Activated CD4-positive, alpha-beta T cell treated with anti-CD3 and anti-CD28 coated beads for 48 hours (primary cell): ENCODE measurements at places on chromosomes 11 and 22.

- no peak for DNase-seq
Observed at GRCh38 chr11:35721651-35722282, 59.2 kb downstream of the TRIM44 start.

GRCh38 chr11:11620173-11620920 lies 1.5 kb downstream of the GALNT18 start:
- DNase-seq, result peak; percentile 8

DNA sequence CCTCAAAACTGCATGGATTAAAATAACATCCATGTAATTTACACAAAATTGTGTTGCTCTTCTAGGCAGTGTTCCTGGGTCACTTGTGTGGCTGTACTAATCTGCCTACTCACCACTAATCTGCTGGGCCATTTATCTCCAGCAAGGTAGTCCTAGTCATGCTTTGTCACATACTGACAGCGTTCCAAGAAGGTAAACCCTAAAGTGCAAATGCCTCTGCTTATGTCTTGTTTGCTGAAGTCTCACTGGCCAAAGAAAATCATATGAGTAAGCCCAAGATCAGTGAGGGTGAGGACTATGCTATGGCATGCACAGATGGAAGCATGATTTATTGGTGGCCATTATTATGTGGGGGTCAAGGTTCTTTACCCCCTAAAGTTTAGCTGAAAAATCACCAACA lies 630.2 kb upstream of the LUZP2 start:
- DNase-seq, result no peak

GRCh38 chr22:20573833-20574615 lies 66.6 kb downstream of the MED15 start:
- DNase-seq, result no peak

DNA sequence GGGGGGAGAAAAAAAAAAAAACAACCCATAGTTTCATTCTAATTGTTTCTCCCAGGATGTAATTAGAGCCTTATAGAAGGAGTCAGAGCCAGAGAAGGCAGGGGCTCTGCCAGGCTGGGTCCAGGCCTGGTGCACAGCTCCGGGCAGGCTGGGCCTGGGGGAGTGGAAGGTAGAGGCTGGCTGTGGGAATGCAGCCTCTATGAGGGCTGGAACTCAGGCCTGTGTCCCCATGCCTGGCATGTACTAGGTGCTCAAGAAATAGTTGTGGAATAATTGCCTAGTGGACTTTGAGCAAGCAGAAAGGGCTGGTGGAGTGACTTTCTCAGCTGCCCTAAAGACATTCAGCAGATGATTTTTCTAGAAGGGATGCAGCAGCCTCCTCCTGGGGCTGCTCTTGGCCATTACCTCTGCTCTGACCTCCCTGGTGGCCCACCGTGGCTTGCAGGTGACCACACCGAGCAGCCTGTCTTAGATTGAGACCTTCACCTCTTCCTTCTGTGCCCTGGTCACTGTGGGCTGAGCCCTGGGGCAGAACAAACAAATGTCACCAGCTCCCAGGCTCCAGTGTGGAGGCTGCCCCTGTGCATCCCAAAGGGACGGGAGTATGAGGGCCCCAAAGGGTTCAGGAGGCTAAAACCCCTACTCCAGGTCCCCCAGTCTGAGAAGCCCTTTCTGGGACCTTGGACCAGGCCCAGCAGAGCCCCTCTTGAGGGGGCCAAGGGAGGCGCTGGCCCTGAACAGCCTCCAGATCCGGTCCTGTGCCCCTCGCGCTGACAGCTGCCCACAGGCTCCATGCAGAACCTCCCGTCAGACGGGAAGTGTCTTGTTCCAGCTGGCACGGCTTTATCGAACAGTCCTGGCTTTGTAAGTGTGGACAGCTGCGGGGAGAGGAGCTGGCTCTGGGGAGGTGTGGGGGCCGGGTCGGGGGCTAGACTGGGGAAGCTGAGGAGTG lies 18.8 kb downstream of the MYEOV start:
- DNase-seq, result no peak

DNA sequence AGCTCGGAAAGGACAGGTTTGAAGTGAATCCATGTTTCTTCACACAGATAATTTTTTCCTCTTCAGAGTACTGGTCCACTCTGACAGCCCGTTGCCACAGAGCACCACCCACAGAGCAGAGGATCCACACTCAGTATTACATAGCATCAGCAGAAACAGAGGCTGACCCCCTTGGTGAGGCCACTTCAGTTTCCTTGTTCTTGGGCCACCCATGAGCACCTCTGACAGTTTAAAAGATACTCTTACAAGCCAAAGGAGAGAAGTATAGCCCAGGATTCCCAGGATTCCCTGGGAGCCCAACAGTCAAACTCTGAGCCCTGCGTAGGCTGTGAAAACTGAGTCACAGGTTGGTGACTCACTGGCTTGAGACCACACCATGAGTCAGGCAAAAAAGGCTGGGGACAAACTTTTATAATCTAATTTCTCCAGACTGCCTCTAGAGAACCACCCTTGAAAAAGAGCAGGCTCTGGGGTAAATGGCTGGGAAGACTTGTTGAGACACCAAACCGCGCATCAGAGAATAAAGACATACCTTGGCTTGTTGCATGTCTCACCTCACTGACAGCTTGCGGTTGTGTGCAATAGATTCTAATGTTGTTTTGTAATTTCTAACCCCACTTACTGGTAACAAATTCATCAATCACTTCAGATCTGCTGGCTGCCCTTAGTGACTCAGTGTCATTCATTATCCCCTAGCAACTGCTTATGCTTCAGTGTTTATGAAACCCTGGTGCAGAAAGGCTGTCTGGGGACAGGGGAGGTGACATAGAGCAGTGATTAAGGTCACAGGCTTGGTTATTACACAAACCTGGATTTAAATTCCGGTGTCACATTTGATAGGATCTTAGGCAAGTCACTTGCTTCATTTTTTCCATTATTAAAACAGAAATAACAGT lies 56.9 kb upstream of the PRSS23 start:
- DNase-seq, result peak; percentile 74

DNA sequence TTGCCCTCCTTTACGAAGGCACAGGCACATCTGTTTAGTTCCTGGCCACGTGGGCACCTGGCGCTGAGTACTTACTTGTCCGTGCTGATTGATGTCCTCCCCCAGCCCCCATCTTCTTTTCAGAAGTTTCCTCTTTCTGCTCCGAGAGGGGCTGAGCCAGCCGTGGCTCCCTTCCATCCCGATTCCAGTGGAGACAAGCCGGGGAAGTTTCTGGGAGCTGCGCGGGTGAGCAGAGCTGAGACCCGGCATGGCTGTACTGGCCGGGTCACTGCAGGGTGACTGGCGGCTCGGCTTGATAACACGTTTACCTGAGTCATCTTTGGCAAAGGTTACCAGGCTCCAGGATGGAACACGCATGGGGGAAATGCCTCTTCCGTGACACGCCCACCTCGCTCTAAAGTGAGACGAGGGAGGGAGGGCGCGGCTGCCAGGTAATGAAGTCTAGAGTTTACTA lies 45.4 kb upstream of the ATXN10 start:
- DNase-seq, result no peak

- no peak for DNase-seq
Observed at GRCh38 chr11:27535103-27535502, 28.5 kb upstream of the LIN7C start.

- DNase-seq, result peak; percentile 59
Observed at GRCh38 chr11:72224564-72225410, at the start of gene INPPL1. TSS of gene INPPL1 (plus strand) at chr11:72224767. CDS start at chr11:72224985, 218 bp downstream.

DNA sequence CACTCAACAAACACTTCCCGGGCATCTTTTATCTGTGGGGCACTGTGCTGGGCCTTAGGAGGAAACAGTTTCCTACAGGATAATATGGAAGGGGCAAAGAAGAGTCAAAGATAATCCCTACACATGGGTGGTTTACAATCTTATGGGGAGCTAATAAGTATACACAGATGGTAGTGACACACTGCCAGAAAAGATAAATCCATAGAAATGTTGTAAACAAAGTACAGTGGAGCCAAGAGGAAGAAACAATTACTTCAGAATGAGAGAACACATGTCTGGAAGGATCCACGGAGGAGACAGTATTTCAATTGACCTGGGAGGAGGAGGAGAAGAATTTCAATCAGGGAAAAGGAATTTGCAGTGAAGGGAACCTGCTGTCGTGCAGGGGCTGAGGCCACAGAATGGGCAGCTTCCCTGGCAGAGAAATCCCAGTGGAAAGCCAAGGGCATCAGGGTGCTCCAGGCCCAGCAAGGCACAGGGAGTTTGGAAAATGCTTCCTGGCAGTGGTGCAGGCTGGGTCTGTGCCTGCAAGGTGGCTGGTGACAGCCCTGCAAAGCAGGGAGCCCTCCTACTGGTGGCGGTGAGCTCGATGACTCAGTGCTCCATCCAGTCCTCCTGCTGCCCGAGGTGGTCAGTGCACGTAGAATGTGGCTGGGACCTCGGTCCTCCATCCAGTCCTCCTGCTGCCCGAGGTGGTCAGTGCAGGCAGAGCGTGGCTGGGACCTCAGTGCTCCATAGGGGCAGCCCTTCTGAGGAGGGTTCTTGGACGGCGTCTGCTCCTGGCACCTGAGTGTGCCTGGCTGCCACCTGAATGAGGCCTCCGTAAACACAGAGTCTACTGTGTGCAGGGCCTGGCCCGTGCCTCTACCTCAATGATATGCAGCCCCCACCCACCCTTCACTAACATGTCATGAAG lies 444.3 kb upstream of the B3GAT1 start:
- no peak for DNase-seq

- peak; percentile 73 for DNase-seq
Observed at GRCh38 chr11:8092587-8093424, 11.8 kb downstream of the TUB start.

GRCh38 chr11:74473382-74474173 lies 6.2 kb upstream of the KCNE3 start:
- no peak for DNase-seq

- peak; percentile 68 for DNase-seq
Observed at GRCh38 chr11:75673977-75674582, 5.2 kb upstream of the MAP6 start.

- DNase-seq, result peak; percentile 28
Observed at GRCh38 chr11:44565953-44566949, 788 bp downstream of the CD82 start.

DNA sequence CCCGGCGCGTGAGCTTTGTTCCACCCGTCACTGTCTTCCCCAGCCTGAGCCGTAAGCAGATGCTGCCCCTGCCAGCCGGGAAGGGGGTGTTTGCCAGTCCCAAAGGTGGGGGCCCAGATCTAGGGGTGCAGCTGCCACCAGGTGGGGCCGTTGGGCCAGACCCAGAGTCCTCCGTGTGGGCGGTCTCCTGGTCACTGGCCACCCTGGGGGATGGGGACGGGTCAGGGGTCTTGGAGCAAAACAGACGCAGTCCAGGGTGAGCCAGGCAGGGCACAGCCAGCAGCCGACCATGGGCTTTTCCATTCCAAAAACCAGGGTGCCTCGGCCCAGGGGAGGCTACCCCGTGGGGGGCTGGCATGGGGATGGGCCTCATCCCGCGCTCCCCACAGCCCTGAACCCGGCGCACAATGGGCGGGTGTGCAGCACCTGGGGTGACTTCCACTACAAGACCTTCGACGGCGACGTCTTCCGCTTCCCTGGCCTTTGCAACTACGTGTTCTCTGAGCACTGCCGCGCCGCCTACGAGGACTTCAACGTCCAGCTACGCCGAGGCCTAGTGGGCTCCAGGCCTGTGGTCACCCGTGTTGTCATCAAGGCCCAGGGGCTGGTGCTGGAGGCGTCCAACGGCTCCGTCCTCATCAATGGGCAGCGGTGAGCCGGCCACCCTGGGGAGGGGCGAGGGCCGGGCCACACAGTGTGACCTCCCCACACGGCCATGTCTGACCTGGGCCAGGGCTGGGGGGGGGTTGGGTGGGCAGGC lies 3.5 kb downstream of the MUC5B start:
- no peak for DNase-seq

DNA sequence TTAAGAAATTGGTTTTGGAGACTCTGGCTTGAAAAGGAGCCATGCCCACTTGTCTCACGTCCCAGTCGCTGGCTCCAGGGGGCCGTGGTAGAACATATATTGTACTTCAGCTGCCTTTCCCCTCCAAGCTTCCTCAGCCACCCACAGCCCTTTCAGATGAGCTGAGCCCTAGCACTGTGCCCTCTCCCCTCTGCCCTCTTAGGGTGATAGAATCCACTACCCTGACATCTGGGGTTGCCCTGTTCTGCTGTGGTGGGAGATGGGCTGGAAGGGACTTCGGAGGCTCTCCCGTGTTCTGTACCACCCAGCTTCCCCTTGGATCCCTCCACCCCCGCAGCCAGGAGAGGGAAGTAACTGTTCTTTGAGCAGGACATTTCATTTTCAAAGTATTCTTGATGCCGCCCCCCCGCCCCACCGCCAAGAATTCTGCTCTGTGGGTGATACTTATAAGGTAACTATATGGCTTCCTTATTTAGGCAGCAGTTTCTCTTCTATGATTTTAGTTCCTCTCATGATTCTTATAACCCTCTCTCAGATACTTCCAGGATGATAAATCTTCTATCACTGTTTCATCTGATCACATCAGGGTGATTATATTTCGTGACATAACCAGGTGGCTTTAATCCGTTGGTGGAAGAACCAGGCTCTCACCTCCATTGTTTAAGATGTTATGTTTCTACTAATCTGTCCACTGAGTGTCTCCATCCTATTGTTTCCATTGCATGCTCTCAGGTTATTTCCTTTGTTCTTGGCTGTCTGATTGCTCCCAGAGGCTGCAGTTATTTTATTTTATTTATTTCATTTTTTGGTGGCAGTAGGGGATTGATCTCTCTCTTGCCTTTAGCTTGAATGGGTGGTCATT lies 24.1 kb downstream of the ZBTB16 start:
- no peak for DNase-seq

GRCh38 chr11:14898355-14898754 lies 6.3 kb upstream of the CYP2R1 start:
- no peak for DNase-seq

DNA sequence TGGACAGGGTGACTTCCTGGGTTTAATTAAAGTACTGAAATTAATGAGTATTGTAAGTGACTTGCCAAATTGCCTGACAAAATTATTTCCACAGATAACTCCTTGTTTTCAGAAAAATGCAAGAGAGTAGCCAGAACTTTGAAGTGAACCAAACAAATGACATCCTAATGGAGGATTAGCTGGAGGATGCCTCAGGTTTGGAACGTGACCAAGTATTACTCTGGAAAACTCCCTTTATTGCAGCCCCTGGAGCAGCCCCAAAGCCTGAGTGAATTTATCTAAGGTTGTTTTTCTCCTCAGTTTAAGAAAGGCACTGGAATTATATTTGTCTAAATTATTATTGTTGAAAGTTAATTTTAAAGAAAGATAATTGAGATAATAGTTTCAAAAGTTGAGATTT lies 343.6 kb upstream of the MTNR1B start:
- no peak for DNase-seq

DNA sequence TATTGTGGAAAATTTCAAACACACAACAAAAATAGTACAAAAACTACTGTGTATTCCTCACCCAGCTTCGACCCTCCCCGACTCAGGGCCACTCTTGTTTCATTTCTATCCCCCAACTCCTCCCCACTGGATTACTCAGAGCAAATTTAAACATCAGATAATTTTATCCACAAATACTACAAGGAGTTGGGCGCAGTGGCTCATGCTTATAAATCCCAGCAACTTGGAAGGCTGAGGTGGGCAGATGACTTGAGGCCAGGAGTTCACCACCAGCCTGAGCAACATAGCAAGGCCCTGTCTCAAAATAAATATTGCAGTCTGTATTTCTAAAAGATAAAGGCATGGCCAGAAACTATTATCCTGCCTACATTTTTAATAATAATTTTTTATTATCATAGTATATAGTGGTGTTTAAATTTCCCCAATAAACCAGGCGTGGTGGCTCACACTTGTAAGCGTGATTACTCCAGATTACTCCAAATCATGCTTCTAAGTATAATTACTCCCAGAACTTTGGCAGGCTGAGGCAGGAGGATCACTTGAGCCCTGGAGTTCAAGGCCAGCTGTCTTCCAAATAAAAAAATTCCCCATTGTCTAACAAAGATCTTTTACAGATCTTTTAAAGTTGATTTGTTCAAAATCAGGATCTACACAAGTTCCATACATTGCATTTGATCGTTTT lies 39.8 kb downstream of the LRRC32 start:
- no peak for DNase-seq
